ENCODE measurements at places on chromosomes 12 and 14.

- no peak for DNase-seq
Observed at GRCh38 chr14:89615421-89615820, 198.4 kb upstream of the FOXN3 start.

- DNase-seq, result no peak
Observed at GRCh38 chr12:57549909-57550640, at the start of gene KIF5A. TSS of gene KIF5A (plus strand) at chr12:57550044. CDS start at chr12:57550272, 228 bp downstream.

DNA sequence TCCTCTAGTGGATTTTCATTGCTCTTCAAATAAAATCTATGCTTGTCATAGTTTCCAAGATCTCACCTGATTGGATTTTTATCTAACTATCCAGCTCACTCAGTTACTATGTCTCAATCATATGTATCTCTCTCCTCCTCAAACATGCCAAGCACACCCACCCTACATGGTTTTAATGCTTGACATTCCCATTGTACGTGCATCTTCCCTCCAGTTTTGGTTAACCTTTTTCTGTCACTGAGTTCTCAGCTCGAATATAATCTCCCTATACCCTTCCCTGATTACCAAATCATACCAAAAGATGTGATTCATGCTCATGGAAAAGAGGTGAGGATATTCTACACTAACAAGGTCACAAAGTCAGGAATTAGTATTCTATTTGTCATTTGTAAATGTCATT, 12.0 kb upstream of the PTPRQ start:
- DNase-seq, result no peak

DNA sequence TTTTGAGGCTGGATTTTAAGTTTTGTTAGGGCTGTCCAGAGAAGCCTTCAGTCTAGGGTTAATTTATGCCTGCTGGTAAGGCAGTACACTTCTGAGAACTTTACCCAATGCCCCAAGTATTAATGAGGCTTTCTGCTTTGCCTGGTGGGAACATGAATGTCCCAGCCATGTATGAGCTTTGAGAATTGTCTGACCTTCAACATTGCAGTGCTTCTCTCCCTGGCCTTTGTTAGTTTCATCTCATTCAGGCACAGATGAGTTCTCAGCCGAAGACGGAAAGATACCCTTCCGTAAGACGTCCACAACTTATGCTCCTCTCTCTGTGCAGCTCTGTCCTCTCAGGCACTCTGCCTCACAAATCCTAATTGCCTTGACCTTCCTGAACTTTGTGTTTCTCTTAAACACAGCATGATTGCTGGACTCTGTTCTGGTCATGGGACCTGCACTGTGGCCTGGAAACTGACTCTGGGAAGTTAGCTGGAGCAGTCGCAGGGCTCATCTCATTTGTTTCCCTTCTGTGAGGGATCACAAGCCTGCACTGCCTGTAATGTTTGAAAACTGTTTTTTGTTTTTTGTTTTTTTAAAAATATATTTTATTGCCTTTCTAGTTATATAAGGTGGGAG, 15.7 kb downstream of the CHPT1 start:
- no peak for DNase-seq

DNA sequence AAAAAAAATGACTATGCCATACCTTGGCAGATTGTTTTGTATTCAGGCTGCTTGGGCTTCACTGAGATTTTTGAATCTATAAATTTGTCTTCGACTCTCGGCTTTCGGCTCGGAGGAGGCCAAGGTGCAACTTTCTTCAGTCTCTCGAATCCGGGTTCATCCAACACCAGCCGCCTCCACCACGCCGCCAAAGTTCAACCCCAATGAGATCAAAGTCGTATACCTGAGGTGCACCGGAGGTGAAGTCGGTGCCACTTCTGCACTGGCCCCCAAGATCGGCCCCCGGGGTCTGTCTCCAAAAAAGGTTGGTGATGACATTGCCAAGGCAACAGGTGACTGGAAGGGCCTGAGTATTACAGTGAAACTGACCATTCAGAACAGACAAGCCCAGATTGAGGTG, 12.4 kb upstream of the SPPL3 start:
- no peak for DNase-seq

DNA sequence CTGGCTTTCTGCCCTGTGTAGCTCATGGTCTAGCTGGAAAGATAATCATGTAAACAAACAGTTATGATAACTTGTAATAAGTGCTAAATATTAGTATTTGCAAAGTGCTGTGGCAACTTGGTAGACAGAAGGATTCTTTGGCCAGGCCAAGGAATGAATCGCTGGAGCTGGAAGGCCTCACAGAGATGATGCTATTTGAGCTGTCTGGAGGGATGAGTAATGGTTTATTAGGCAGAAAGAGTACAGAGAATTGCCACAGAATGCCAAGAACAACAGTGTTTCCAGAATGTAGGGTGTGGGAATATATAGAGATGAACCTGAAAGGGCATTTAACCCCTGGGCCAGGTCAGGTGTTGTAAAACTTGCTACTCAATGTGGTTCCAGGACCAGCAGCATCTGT, 27.6 kb downstream of the OTX2 start:
- no peak for DNase-seq

- no peak for DNase-seq
Observed at GRCh38 chr14:102711207-102711606, 66.0 kb upstream of the TRAF3 start.

GRCh38 chr12:68368327-68368726, 36.2 kb upstream of the MDM1 start:
- DNase-seq, result no peak

- no peak for DNase-seq
Observed at GRCh38 chr12:9118158-9118557, 2.4 kb upstream of the A2M start.

GRCh38 chr12:14614704-14615121, 47.0 kb upstream of the PLBD1 start:
- DNase-seq, result no peak

DNA sequence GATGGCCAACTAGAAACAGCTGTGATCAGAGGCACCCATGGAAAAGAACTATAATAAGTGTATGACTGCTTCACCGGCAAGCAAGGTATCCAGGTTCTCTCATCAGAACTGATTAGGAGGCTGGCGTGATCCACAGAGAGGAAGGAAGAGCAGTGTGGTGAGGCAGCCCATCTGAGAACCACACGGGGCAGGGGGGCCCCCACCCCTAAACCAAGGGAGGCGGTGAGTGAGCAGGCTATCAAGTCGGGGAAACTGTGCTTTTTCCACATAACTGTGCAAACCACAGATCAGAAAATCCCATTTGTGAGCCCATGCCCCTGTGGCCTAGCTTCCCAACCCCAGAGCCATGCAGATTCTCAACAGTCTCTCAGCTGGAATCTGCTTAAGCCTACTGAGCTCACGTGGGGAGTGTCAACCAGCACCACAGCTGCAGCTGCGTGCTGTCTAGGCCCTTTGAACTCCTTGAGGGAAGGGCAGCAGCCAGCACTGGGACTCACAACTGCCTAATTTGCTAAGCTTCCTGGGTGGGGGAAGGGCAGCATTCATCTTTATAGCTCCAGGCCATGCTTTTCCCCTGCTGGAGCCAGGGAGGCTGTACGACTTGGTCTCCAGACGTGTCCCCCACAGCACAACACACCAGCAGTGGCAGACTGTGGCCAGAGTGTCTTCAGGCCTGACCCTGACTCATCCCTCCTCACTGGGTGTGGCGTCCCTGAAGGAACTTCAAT, 444.4 kb upstream of the ATP2B1 start:
- DNase-seq, result no peak

DNA sequence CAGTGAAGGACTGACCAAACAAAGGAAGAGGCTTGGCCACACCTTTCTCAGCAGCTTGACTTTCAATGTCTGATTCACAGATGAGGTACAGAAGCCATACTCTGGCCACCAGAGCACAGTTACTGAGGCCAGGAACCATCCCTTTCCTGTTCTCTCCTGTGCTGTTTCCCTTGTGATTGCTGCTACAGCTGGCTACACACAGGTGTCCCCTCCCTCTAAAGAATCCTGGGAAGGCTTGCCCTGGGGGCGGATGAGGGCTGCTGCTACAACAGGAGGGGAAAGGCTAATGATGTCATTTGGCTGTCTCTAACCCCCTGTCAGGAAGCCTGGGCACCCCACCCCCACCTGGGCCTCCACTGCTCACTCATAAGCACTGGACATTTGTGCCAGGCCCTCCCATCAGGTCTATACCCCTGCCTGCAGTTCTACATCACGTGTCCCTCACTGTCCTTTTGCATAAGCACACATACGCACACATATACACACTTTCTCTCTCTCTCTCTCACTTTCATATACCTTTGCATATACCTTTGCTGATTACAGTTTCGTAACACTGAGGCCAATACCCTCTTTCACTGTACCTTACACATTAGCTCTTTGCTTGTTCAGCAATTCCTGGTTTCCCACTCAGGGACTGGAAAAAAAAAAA, 41.4 kb downstream of the PRPF40B start:
- DNase-seq, result no peak

GRCh38 chr14:103688906-103689902, 26.0 kb downstream of the XRCC3 start:
- DNase-seq, result no peak

- DNase-seq, result no peak
Observed at GRCh38 chr12:54389607-54390175, 5.2 kb upstream of the ZNF385A start.

GRCh38 chr14:103136388-103137271, 13.4 kb downstream of the TNFAIP2 start:
- no peak for DNase-seq

GRCh38 chr12:52980650-52981423, 25.4 kb upstream of the EIF4B start:
- DNase-seq, result peak; percentile 59

DNA sequence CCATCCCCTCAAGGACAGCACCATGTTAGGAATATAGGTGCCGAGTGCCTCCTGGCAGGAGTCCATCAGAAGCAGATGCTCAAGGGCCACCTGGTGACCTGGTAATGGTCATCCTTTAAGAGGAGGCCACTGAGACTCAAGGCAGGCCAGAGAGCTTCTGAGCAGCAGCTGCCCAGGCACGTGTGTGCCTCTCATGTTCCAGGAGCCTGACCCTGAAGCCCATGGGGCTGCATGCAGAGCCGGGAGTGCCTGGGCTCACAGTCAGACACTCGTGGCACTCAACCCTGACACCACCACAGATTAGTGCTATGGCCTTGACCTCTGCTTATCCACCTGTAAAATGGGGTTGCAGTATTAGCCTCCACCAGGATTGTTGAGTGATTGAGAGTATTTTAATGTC, 45.6 kb downstream of the C14orf132 start:
- no peak for DNase-seq

DNA sequence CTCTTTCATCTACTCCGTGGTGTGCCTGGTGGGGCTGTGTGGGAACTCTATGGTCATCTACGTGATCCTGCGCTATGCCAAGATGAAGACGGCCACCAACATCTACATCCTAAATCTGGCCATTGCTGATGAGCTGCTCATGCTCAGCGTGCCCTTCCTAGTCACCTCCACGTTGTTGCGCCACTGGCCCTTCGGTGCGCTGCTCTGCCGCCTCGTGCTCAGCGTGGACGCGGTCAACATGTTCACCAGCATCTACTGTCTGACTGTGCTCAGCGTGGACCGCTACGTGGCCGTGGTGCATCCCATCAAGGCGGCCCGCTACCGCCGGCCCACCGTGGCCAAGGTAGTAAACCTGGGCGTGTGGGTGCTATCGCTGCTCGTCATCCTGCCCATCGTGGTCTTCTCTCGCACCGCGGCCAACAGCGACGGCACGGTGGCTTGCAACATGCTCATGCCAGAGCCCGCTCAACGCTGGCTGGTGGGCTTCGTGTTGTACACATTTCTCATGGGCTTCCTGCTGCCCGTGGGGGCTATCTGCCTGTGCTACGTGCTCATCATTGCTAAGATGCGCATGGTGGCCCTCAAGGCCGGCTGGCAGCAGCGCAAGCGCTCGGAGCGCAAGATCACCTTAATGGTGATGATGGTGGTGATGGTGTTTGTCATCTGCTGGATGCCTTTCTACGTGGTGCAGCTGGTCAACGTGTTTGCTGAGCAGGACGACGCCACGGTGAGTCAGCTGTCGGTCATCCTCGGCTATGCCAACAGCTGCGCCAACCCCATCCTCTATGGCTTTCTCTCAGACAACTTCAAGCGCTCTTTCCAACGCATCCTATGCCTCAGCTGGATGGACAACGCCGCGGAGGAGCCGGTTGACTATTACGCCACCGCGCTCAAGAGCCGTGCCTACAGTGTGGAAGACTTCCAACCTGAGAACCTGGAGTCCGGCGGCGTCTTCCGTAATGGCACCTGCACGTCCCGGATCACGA, 2.2 kb downstream of the SSTR1 start:
- DNase-seq, result peak; percentile 69

DNA sequence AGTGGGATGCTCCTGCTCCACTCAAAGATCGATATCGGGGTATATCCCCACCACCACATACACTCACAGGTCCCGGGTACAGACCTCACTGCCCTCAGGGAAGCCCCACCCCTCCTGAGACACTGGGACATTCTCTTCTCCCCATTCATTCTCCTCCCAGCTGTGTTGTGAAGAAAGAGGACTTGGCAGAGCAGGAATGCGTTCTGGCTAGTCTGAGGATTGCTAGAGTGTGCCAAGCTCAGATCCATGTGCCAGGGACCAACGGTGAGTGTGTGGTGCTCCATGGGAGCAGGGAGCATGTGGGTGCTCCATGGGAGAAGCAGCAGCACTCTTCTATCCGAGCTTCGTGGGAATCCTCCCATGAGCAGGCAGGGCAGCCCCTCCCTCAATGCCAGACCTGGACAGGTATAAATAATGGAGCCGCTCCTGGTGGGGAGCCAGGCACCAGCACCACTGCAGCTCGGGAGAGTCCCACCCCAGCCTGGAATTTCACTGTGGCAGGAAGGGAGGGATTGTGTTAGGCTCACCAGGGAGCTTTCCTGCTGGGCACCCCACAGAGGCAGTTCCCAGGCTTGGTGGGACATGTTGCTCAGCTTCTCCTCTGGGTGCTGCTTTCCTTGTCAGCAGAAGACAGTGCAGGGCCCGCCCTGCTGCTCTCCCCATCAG, 2.3 kb upstream of the KRT5 start:
- no peak for DNase-seq

DNA sequence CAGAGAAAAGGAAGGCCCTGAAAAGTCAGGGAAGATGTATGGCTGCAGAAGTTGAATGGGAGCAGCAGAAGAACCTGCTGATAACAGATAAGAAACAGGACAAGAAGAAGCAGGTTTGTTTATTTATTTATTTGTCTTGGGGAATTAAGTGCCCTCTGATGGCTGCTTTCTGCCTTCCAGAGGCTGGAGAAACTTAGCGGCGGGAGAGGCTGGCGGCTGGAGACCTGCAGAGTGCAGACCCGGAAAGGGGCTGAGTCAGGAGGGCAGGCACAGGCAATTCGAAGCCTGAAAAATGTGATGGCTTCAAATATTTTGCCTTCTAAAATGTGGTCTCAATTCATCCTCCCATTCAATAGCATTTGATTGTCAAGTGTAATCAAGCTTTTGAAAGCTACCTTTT, 168.2 kb upstream of the GZMB start:
- DNase-seq, result no peak

DNA sequence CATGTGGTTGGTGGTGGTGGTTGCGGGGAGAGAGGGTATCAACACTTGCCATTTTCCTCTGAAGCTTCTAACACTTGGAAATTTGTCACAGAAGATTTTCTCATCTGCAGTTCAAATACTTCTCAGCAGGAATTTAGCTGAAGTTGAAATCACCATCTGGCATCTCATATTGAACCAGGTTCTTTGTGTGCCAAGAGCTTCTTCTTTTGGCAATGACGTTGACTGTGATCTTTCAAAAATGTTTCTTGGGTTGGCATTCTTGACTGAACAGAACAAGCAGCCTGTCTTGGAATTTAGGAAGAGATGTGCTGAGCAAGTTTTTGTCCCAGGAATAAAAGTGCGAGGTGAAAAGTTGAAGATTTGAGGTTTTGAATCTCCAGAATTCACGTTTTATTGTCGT, 8.7 kb upstream of the NIN start:
- no peak for DNase-seq

GRCh38 chr12:2120982-2121758, 68.4 kb downstream of the CACNA1C start:
- no peak for DNase-seq
